Stimulated activated effector memory CD8-positive, alpha-beta T cell treated with anti-CD3 and anti-CD28 coated beads, Interleukin-12 subunit alpha, Interleukin-12 subunit beta, amount 100 ng/mL, for 72 hours (primary cell): ENCODE measurements at places on chromosomes 13 and 19.

DNA sequence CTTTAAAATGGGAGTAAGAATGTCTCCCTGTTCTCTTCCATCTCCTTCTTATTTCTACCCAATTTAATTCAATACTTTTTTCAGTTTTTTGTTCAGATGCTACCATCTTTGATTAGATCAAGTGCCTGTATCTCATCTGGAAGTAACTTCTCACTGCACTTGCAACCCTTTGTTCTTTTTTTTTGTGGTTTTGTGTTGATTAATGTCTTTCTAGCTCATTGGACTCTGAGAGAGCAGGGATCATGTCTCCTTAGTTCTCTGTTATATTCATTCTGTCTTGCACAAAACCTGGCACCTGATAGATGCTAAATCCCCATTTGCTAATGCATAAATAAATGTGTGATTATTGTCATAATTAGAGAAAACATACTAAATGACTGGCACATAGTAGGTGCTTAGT lies 834 bp upstream of the ITGBL1 start:
- DNase-seq, result no peak

GRCh38 chr19:40907968-40908735 lies 26.1 kb upstream of the CYP2A7 start:
- peak; percentile 77 for DNase-seq

- DNase-seq, result no peak
Measured at GRCh38 chr13:37627428-37627827, 28.9 kb upstream of the POSTN start.

DNA sequence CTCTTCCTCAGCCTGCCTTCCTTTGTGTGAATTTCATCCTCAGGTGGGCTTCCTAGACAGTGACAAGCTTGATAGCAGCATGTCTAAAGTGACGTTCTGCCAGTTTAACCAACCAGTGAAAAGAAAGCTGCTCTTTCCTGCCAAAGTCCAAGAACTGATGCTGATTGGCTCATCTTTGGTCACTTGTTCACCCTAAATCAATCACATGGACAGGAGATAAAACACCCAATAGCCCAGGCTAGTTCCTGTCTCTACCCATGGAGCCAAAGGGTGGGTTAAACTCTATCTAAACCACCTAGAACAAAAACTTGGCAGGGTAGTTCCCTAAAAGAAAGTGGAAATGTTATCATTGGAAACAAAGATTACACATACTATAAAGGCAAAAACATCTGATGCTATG lies 50.8 kb downstream of the GPALPP1 start:
- DNase-seq, result no peak
